Activated T-cell treated with anti-CD3 and anti-CD28 coated beads, Interleukin-2, amount 50 U/mL, for 72 hours (primary cell): ENCODE measurements at places on chromosomes 1 and 21. TPM values are rescaled to one million over a fixed set of nuclear protein-coding genes. Genes with fewer than 3 reads are reported as not detected.
A peak's percentile ranks its signal among the peaks of the same experiment; 100 is the strongest.

DNA sequence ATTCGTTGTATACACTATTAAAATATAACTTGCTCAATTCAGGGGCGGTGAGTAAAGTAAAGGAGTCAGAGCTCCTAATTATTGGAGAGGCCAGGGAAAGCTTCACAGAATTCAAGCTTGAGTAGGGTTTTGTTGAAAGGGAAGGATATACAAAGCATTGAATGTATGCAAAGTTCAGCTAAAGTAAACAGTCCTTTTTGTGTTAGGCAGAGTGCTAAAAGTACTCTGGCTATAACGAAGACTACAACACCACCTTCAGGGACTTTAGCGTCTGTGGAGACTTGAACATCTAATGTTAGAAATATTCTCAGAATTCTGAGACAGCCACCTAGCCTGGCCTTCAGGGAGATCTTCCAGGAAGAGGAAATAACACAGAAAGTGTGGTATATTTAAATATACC is 1.1 kb downstream of the FALEC start:
- no peak overlapping the region for H3K27ac ChIP-seq
- no peaks in the 10 kb centered on the region for H3K36me3 ChIP-seq
- H3K27me3 ChIP-seq = no peaks in the 10 kb centered on the region
- H3K4me3 ChIP-seq = peak overlapping the region; percentile 94
- H3K4me1 ChIP-seq = peaks cover 24% of the 10 kb centered on the region
- no peak for DNase-seq

- no peaks in the 10 kb centered on the region for H3K36me3 ChIP-seq
- peaks cover 50% of the 10 kb centered on the region for H3K4me1 ChIP-seq
- no peaks in the 10 kb centered on the region for H3K27me3 ChIP-seq
- DNase-seq = no peak
- H3K4me3 ChIP-seq = peak overlapping the region; percentile 42
- H3K27ac ChIP-seq = no peak overlapping the region
These were observed 51.3 kb upstream of the ATP1A1 start for GRCh38 chr1:116321766-116322175.

GRCh38 chr1:117147856-117148588 is 26.5 kb upstream of the TRIM45 start:
- H3K4me1 ChIP-seq = no peaks in the 10 kb centered on the region
- peaks cover 12% of the 10 kb centered on the region for H3K27me3 ChIP-seq
- no peaks in the 10 kb centered on the region for H3K36me3 ChIP-seq
- no peak overlapping the region for H3K27ac ChIP-seq
- no peak for DNase-seq

GRCh38 chr1:67261680-67262079 is 46.0 kb upstream of the IL12RB2 start:
- H3K4me1 ChIP-seq = peaks cover 37% of the 10 kb centered on the region
- no peak overlapping the region for H3K27ac ChIP-seq
- H3K27me3 ChIP-seq = no peaks in the 10 kb centered on the region
- DNase-seq = no peak
- H3K36me3 ChIP-seq = no peaks in the 10 kb centered on the region

The PRKAB2 gene
- total RNA-seq = 11.3 TPM

DNA sequence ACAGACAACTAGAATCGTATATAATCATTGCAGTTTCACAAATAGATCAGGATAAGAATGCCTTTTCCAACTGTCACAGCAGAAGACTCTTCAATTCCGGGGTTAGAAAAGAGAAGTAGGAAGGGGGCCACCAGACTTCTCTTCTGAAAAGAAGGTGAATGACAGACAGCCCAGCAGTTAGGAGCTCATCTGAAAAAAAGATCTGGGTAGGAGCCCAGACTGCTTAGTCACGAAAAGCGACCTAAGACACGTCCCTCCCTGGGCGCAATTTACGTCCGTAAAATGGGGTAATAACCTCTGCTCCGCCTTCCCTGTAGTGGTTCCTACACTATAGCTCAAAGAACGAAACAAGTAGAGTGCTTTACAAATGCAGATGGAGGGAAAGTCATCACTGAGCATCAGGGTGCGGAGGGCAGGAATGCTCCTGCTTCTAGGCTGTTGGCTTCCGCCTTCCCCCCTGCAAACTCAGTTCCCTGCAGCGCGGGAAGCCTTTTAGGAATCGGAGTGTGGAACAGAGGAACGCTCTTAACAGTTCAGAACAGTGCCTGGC is 582 bp downstream of the ORC1 start:
- no peaks in the 10 kb centered on the region for H3K27me3 ChIP-seq
- DNase-seq = peak; percentile 67
- H3K27ac ChIP-seq = peak overlapping the region; percentile 99
- H3K36me3 ChIP-seq = peaks cover 25% of the 10 kb centered on the region

The LRRC7 gene
- 0.22 TPM for total RNA-seq

GRCh38 chr1:76269155-76269554 is 194.6 kb downstream of the ST6GALNAC3 start:
- no peaks in the 10 kb centered on the region for H3K27me3 ChIP-seq
- H3K36me3 ChIP-seq = no peaks in the 10 kb centered on the region
- no peak for DNase-seq
- no peak overlapping the region for H3K27ac ChIP-seq

DNA sequence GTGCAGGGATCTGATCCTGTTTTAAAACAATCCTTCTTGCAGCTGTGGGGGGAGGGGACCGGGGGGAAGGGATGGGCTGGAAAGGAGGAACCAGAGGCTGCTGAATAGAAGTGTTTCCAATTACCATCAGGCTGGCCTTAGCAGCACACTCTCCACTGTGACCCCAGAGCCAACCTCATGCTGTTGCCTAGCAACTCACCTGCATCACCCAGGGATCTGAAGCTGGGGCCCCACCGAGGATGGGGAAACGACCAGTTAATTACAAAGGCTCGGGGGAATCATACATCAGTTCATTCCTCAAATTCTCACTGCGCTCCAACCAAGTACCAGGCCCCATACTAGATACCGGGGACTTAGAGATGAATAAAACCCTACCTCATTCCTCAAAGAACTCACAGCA is 11.9 kb upstream of the GPX7 start:
- no peaks in the 10 kb centered on the region for H3K36me3 ChIP-seq
- no peak overlapping the region for H3K4me3 ChIP-seq
- H3K4me1 ChIP-seq = peaks cover 6% of the 10 kb centered on the region
- H3K27me3 ChIP-seq = no peaks in the 10 kb centered on the region
- no peak overlapping the region for H3K27ac ChIP-seq

- H3K4me3 ChIP-seq = no peak overlapping the region
- H3K4me1 ChIP-seq = no peaks in the 10 kb centered on the region
- H3K36me3 ChIP-seq = no peaks in the 10 kb centered on the region
These were observed 69.6 kb downstream of the PTPRU start for GRCh38 chr1:29305943-29306342.

The DNAJC6 gene
- 2.3 TPM for total RNA-seq

DNA sequence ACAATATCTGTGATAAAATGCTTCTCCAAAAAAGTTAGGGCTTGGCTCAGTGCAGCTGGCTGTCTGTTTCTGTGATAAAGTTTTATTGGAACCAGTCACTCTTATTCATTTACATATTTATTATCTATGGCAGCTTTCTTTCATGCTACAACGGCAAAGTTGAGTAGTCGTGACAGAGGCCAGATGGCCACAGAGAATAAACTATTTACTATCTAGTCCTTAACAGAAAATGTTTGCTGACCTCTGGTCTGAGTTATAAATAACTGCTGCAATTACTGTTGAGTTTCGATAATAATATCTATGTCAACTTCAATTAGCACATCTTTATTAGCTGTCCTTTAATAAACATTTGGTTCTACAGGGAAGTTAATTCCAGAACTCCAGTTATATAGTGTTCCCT is 180.2 kb upstream of the RUNX1 start:
- H3K27me3 ChIP-seq = no peaks in the 10 kb centered on the region
- peaks cover 40% of the 10 kb centered on the region for H3K4me1 ChIP-seq
- no peak overlapping the region for H3K4me3 ChIP-seq
- DNase-seq = no peak

GRCh38 chr1:230423951-230424350 is 2.2 kb downstream of the PGBD5 start:
- H3K4me3 ChIP-seq = no peak overlapping the region
- no peak overlapping the region for H3K27ac ChIP-seq
- DNase-seq = no peak

DNA sequence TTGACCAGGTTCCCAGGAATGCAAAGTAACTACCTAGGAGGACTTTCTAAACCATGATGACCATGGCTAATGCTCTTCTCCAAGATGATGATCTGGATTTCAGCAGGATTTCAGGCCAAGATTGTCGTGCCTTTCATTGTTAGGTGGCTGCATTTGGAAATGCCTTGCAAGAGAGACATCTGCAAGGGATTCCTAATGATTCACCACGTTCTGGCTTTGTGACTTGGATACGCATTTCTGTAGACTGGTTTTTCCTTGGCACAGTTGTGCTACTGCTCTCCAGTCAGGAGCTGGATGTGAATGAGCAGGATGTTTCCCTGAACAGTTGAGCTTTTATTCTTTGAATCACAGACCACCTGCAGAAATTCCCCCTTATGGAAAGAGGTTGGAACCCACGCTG is 212.4 kb downstream of the BACH1 start:
- DNase-seq = no peak
- no peaks in the 10 kb centered on the region for H3K4me1 ChIP-seq
- H3K36me3 ChIP-seq = peaks cover 13% of the 10 kb centered on the region
- no peak overlapping the region for H3K27ac ChIP-seq
- H3K27me3 ChIP-seq = no peaks in the 10 kb centered on the region

DNA sequence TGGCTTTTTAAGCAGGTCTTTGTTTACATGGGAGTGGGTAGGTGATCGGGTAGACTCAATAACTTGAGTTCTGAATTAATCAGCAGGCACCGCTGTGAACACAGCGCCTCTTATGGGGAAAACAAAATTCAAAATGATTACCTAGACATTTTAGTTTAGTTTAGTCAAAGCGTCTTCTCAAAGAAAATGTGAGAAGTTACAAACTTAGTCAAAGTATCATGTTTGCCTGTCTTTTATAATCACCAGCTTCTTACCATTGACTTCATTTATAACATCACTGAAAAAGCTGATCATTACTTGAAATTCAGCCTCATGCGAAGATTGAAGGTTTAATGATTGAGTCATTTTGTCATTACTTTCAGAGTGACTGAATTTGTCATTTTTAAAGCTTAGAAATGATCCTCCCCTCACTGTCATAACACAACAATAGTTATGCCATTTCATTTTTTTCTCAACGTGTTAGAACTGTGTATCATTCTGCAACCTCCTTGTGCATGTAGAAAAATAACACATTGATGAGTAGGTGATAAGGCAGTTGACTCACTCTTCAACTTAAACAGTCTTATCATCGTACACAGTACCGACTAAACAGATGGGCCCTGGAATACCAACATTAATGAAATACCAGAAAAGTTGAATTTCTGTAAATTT is 188.5 kb downstream of the NFIA start:
- H3K36me3 ChIP-seq = no peaks in the 10 kb centered on the region
- H3K27ac ChIP-seq = peak overlapping the region; percentile 95
- H3K4me3 ChIP-seq = peak overlapping the region; percentile 46
- peaks cover 45% of the 10 kb centered on the region for H3K4me1 ChIP-seq
- DNase-seq = peak; percentile 45
- peaks cover 17% of the 10 kb centered on the region for H3K27me3 ChIP-seq

The CACHD1 gene
- total RNA-seq = 1.6 TPM

DNA sequence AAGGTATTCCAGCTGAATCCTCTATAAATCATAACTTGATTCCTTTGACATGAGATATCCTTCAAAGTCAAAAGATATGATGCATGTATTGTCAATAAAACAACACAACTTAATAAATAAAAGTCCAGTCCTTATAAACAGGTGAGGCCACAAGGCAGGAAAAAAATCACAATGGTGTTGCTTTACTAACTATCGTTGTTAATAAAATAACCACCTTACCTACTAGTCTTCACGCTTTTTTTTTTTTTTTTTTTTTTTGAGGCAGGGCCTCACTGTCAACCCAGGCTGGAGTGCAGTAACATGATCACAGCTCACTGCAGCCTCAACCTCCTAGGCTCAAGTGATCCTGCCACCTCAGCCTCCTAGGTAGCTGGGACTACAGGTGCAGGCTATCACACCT is at the start of gene TMEM81:
Gene TMEM81 (minus strand): TSS at position 101 of the 400 bp plus-strand sequence. CDS start 140 bp downstream, outside the sequence.
- H3K4me3 ChIP-seq = no peak within 1 kb of the TSS
- H3K4me1 ChIP-seq = no peaks in the 10 kb centered on the region
- DNase-seq = no peak
- no peaks in the 10 kb centered on the region for H3K27me3 ChIP-seq
- no peak within 1 kb of the TSS for H3K27ac ChIP-seq

The AMY1C gene
- total RNA-seq = not detected
